ENCODE measurements at places on chromosomes 11 and 22. TPM values are rescaled to one million over a fixed set of nuclear protein-coding genes. Genes with fewer than 3 reads are reported as not detected.

- H3K4me1 ChIP-seq, result peaks cover 72% of the 10 kb centered on the region
- H3K27me3 ChIP-seq, result no peaks in the 10 kb centered on the region
- peak; percentile 77 for DNase-seq
- peak overlapping the region; percentile 72 for H3K27ac ChIP-seq
- peak overlapping the region; percentile 35 for H3K4me3 ChIP-seq
- H3K36me3 ChIP-seq, result peaks cover 18% of the 10 kb centered on the region
Measured at GRCh38 chr22:38267086-38267485, 5.7 kb downstream of the TMEM184B start.

DNA sequence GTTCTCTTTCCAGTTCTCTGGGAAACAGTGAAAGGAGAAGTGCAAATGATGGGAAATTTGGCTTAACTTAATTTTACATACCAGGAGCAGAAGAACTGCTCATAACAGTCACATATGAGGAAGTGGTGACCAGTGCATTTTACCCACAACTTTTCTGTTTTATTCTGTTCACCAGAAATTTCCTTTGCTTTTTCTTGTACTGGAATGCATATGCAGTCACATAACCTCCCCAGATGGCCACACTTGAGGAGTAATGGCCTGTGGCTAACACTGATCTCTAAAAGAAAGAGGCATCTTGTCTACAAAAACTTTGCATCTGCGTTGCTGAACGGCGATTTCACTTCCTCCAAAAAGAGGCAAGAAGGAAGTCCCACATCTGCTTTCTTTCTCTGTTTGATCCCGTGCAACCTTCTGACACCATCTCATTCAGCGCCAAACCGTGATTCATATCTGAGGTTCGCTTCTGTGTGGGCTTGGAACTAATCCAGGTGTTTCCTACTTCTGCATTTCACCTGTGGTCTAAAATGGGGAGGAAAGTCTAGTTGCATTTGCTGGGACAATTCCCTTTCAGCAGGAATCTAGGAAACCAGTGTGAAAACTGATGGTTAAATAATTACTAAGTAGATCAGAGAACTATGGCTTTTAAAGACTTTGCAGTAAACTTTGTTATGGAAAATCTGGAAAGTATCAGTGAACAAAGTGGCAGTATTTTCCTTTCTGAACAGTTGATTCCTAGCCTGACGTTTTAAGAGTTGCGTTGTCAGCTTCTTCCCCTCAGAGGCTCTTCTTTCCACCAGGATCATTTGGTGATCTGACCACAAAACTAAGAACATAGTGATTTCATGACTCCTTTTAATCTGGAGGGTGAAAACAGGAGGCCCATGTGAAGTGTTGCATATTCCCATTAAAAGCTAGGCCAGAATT, 4.2 kb upstream of the MPEG1 start:
- no peak overlapping the region for H3K27ac ChIP-seq
- H3K36me3 ChIP-seq, result no peaks in the 10 kb centered on the region
- H3K27me3 ChIP-seq, result peaks cover 3% of the 10 kb centered on the region
- no peak for DNase-seq
- H3K4me3 ChIP-seq, result no peak overlapping the region
- H3K4me1 ChIP-seq, result peaks cover 12% of the 10 kb centered on the region

GRCh38 chr11:79186669-79187068, 254.2 kb downstream of the TENM4 start:
- no peak for DNase-seq
- no peak overlapping the region for H3K4me3 ChIP-seq
- H3K27me3 ChIP-seq, result peaks cover 2% of the 10 kb centered on the region
- H3K4me1 ChIP-seq, result no peaks in the 10 kb centered on the region
- H3K27ac ChIP-seq, result no peak overlapping the region

DNA sequence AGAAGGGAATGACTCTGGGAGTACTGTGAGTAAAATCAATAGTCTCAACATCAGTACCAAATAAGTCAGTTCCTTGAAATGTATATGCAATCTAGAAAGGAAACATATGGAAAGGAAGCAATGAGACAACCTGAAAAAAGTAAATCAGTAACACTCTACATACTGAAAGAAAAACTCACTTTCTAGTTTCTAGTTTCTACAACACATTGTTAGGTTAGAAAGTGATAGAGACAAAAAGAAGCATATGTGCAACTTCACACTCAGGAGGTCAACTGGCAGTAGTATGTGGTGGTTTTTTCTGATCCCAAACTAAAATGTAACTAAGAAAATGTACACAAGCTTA, 156.5 kb upstream of the SOX6 start:
- H3K4me1 ChIP-seq, result no peaks in the 10 kb centered on the region
- no peaks in the 10 kb centered on the region for H3K27me3 ChIP-seq
- H3K27ac ChIP-seq, result no peak overlapping the region
- H3K4me3 ChIP-seq, result no peak overlapping the region
- no peak for DNase-seq
- no peaks in the 10 kb centered on the region for H3K36me3 ChIP-seq

- H3K27me3 ChIP-seq, result peaks cover 21% of the 10 kb centered on the region
- DNase-seq, result no peak
Measured at GRCh38 chr11:69560141-69560790, 78.8 kb downstream of the LINC01488 start.

- peaks cover 12% of the 10 kb centered on the region for H3K27me3 ChIP-seq
- H3K36me3 ChIP-seq, result no peaks in the 10 kb centered on the region
- H3K27ac ChIP-seq, result no peak overlapping the region
- no peak overlapping the region for H3K4me3 ChIP-seq
Measured at GRCh38 chr22:39496131-39496838, 5.8 kb upstream of the MIEF1 start.

- H3K36me3 ChIP-seq, result no peaks in the 10 kb centered on the region
- no peak overlapping the region for H3K27ac ChIP-seq
- no peak overlapping the region for H3K4me3 ChIP-seq
- no peak for DNase-seq
- no peaks in the 10 kb centered on the region for H3K27me3 ChIP-seq
Measured at GRCh38 chr11:98495601-98496000, 525.1 kb upstream of the CNTN5 start.

GRCh38 chr11:76790251-76790650, 7.1 kb downstream of the TSKU start:
- H3K4me1 ChIP-seq, result no peaks in the 10 kb centered on the region
- DNase-seq, result no peak
- no peak overlapping the region for H3K4me3 ChIP-seq
- H3K27me3 ChIP-seq, result peaks cover 29% of the 10 kb centered on the region
- no peak overlapping the region for H3K27ac ChIP-seq

The ZBTB16 gene
- total RNA-seq, result 11.0 TPM

The APOBEC3F gene
- total RNA-seq, result 42.2 TPM

The MMP3 gene
- not detected for total RNA-seq
